ENCODE measurements at places on chromosomes 2 and 18.

DNA sequence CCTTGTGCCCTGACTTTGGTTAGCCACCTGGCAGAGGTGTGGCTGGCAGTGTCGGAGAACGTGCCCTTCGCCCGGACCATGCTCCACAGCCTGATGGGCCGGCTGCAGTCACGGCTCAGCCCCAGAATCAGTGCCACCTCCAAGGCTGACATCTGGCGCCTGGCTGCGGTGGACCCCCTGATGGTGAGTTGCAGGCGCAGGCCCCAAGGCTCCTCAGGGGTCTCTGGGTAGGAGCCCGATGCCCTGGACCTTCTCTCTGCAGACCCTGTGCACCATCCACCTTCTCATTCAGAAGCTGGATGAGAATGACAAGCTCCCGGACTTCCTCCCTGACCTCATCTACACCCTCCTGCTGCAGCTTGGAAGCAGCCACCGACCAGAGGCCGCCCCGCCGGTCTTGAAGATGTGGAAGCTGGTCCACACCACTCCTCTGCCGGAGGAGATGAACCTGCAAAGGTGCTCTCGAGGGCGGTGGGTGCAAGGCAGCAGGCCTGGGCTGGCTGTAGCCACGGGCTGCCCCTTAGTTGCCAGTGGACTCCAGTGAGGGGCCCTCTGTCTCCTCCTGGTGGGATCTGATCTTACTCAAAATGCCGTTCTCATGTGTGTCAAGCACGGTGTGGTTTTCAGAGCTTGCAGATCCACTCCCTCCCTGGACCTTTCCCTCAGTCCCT is 32.1 kb downstream of the HJURP start:
- no peak for DNase-seq

- DNase-seq, result no peak
Measured at GRCh38 chr2:208657468-208657867, 250.9 kb downstream of the PTH2R start.

GRCh38 chr2:152433289-152433688 is 98.3 kb downstream of the FMNL2 start:
- no peak for DNase-seq

- no peak for DNase-seq
Measured at GRCh38 chr2:182672466-182673165, 43.4 kb upstream of the DNAJC10 start.

DNA sequence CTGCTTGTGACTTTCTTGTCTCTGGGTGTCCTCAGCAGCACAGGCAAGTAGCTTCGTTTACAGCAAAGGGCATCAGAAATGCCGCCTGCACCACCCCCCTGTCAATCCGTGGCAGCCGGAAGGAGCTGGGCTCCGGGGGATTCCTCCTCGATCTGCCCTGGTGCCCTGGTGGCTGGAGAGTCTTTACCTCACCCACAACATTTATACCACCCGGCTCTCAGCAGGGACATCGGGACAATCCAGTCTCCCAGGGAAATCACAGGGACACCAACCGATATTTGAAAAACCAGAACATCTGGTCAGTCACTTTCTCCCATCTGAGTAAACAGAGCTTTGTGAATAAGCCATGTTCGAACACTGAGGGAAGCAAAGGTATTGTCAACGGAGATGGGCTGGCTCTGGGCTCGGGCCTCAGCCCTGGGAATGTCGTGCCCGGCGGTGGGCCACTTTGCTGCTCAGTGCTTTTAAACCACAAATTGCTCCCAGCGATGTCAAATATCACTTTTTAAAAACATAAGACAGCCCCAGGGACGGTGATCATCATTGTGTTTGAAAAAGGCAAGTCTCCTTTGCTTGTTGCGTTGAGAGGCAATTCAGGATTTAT is 210.0 kb upstream of the SALL3 start:
- no peak for DNase-seq

GRCh38 chr18:55152801-55153200 is 193.5 kb upstream of the CCDC68 start:
- no peak for DNase-seq

GRCh38 chr2:118889995-118890394 is 42.5 kb upstream of the EN1 start:
- no peak for DNase-seq

- DNase-seq, result no peak
Measured at GRCh38 chr18:9017167-9017904, 85.2 kb upstream of the NDUFV2 start.

- no peak for DNase-seq
Measured at GRCh38 chr2:113273027-113273551, 5.6 kb downstream of the PAX8 start.

GRCh38 chr2:12014088-12014960 is 267.9 kb downstream of the LPIN1 start:
- no peak for DNase-seq

DNA sequence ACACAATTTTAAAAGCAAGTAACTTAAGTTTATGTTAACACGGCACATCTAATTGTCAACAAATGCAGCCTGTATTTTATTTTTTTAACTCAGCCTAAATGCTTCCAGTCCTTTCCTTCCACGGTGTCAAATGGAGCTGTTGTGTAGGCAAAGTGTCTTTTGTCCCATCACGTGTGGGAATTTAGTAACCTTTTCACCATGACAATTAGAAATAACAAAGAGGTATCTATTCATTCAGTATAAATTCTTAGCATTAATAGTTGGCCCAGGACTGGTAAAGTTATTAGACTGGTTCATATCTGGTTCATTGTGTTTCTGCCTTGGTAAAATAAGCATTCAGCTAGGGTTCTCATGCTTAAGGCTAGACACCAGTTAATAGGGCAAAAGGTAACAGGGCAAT is 47.9 kb downstream of the FRZB start:
- DNase-seq, result no peak

DNA sequence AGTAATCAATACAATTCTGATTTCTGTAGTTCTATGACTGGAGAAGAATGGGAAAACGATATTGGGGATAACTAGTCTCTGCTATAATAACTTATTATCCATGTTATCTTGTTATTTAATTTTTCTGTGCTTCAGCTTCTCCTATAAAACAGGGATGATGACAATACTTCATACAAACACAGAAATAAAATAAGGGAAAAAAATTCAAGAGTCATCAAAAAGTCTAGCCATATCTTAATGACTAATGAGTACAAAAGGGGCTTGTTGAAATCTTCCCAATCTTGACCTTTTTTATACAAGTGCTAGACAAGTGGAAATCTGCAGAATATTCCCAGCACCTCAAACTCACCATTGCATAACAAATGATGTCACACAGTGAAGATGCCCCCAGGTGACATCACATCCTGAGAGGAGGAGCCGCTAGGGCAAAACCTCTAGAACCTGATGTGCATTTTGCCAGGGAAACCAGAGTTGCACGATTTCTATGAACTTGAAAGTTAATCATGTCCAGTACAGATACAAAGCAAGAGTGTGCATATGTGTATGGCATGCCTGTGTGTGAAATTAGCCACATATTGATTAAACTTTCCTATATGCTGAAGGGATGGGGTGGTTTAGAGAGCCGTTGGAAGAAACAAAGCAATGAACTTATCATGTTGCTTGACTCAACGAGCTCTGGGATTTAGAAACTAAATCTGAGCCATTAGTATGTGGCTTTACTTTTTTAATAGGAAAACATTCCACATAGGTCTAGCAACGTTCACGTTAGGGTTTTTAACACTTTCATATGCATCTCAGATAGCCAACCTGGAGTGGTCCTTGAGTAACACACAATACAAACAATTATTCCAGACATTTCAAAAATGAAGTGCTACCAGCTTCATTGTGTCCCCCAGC is 278.9 kb downstream of the SLC4A3 start:
- DNase-seq, result no peak

GRCh38 chr2:116952254-116952653 is 862.2 kb upstream of the DDX18 start:
- DNase-seq, result no peak

GRCh38 chr2:20027705-20028434 is 15.4 kb upstream of the MATN3 start:
- no peak for DNase-seq

GRCh38 chr18:79680100-79680879 is 687 bp downstream of the CTDP1 start:
- DNase-seq, result peak; percentile 58

- DNase-seq, result no peak
Measured at GRCh38 chr2:113791697-113792590, 35.5 kb upstream of the SLC35F5 start.

- peak; percentile 79 for DNase-seq
Measured at GRCh38 chr2:206274434-206275311, at the start of gene ZDBF2. TSS of gene ZDBF2 (plus strand) at chr2:206274663. CDS start at chr2:206281850, 7,187 bp downstream.

- no peak for DNase-seq
Measured at GRCh38 chr2:41598161-41598894, 449.5 kb upstream of the PKDCC start.

- DNase-seq, result no peak
Measured at GRCh38 chr2:100274076-100274475, 48.2 kb downstream of the LONRF2 start.

DNA sequence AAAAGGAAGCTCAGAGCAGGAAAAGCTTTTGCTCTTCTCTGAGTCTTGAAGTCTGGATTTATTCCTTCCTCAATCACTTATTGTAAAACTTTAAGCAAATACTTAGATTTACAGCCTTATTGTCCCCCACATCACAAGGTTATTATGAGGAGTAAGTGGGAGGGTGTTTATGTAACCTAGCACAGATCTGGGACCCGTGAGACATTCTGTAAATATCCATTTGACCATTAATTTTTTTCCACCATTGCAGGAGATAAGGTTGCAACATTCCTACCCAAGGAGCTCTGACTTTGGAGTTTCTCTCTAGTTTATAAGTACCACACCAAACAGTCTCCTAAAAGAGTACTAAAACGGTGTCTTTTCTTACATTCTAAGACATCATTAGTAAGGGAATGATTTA is 52.1 kb upstream of the CTIF start:
- no peak for DNase-seq

- DNase-seq, result no peak
Measured at GRCh38 chr2:183195998-183196409, 71.8 kb downstream of the NUP35 start.

DNA sequence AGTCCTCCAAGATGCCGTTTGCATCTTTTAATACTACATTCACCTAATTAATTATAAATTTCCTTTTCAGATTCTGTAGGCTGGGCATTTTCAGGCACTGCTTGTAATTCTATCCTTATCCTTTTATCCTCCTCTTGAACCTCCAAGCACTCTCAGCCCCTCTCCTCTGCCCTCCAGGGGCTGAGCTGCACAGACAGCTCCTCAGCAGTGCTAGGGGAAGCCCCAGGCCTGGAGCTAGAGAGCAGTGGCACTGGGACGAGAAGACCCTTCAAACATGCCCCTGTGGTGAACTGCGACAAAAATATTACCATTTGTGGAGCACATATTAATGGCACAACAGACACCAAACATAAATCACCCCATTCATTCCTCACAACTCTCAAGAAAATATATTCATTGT is 32.9 kb downstream of the CFAP210 start:
- no peak for DNase-seq

GRCh38 chr2:72915320-72915906 is 1.9 kb upstream of the EMX1 start:
- DNase-seq, result peak; percentile 26

DNA sequence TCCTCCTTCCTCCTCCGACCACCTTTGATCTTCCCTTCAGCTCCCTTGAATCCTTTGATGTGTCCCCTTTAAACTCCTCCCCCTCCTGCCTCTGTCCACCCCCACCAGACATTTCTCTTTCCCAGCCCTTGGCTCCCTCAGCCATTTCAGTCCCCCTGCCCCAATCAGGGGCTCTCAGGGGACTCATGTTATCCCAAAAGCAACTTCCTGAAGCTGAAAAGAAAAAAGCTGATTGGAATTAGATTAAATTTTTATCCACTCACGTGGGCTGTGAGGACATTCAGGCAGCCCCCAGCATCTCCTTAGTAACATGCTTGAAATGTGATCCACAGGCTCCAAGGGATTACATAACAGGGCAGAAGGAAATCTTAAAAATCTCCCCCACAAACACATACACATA is 81.3 kb downstream of the NEURL3 start:
- no peak for DNase-seq

DNA sequence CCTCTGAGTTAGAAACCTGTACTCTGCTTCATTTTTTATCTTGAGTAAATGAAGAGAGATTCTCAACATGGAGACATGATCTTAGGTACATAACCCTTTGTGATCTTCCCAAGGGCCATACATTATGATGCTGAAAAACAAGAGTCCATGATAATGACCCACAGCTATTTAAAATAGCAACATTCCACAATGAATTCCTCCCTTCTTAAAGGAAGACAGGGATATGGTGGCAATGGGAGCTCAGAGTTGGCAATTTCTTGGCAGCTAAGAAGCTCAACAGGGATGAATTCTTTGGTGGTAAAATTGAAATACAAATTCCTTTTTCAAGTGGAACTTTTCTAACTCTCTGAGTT is 638.5 kb downstream of the CNTNAP5 start:
- DNase-seq, result no peak

- DNase-seq, result no peak
Measured at GRCh38 chr2:54758951-54759350, 35.5 kb downstream of the EML6 start.

DNA sequence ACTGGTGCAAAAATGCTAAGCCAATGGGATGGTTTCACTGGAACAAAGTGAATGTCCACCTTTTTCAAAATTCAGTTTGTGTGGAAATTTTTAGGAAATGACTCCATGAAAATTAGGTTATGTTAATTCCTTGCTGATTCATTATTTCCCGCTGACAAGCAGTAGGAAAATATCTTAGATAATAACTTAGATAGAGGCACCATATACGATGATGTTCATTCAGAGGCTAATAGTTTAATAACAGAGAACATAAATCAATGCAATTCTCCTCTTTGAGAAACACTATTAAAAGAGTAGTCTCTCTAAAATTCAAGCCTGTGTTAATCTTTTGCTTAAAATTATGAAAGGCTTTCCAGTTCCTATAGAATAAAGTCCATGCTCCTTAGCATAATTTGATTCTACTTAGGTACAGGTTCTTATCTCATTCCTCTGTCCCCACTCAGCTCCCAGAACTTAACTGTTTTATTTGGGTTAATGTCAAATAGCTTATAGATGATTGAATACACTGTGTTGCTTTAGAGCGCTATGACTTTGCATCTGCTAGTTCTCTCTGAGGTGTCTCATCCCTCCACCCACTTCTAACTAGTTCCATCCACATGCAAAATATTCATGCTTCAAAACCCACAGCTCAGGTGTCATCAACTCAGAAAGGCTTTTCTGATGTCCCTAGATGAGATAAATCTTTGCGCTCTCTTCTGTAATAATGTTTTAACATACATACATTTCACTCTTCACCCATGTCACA is 503.6 kb downstream of the ERBB4 start:
- DNase-seq, result no peak

GRCh38 chr2:42338567-42339190 is 22.3 kb downstream of the COX7A2L start:
- no peak for DNase-seq

GRCh38 chr2:170587117-170587516 is 128.0 kb upstream of the SP5 start:
- DNase-seq, result no peak

- DNase-seq, result peak; percentile 54
Measured at GRCh38 chr2:240567872-240568677, at the start of gene RNPEPL1. TSS of gene RNPEPL1 (plus strand) at chr2:240568484. CDS start at chr2:240568587, 103 bp downstream.

- no peak for DNase-seq
Measured at GRCh38 chr2:26716769-26717168, 24.2 kb downstream of the KCNK3 start.

DNA sequence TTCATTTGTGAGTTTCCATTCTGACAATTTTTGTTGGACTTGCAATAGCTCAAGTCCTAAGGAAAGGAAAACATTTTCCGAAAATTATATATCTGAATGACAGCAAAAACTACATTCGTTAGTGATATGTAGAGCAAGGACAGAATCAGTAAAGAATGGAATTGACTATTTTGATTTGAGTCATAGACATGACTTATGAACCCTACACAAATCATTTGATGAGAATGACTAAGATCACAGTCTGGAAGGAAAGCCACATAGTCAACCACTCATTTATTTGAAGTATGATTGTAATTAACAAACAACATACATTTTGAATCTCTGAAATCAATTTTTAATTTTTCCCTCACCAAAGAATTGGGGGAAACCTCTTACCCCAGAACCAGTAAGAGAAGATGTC is 231.6 kb upstream of the CRIM1 start:
- no peak for DNase-seq
